ENCODE measurements at places on chromosomes 1 and 21. TPM values are rescaled to one million over a fixed set of nuclear protein-coding genes. Genes with fewer than 3 reads are reported as not detected.
A peak's percentile ranks its signal among the peaks of the same experiment; 100 is the strongest.

Gene TMIGD3
- total RNA-seq, result not detected

Gene PCP4
- not detected for total RNA-seq

Gene LY9
- not detected for total RNA-seq

Gene APOBEC4
- not detected for total RNA-seq

Gene SGIP1
- 57.0 TPM for total RNA-seq

Gene TMEM61
- not detected for total RNA-seq

Gene ACKR1
- total RNA-seq, result not detected

Gene FAM167B
- 1.2 TPM for total RNA-seq

Gene GJC2
- total RNA-seq, result 2.9 TPM

Gene IGSF21
- not detected for total RNA-seq

Gene TP53BP2
- total RNA-seq, result 26.4 TPM

GRCh38 chr1:47175227-47175934 is 14.5 kb downstream of the PDZK1IP1 start:
- peak; percentile 52 for DNase-seq

DNA sequence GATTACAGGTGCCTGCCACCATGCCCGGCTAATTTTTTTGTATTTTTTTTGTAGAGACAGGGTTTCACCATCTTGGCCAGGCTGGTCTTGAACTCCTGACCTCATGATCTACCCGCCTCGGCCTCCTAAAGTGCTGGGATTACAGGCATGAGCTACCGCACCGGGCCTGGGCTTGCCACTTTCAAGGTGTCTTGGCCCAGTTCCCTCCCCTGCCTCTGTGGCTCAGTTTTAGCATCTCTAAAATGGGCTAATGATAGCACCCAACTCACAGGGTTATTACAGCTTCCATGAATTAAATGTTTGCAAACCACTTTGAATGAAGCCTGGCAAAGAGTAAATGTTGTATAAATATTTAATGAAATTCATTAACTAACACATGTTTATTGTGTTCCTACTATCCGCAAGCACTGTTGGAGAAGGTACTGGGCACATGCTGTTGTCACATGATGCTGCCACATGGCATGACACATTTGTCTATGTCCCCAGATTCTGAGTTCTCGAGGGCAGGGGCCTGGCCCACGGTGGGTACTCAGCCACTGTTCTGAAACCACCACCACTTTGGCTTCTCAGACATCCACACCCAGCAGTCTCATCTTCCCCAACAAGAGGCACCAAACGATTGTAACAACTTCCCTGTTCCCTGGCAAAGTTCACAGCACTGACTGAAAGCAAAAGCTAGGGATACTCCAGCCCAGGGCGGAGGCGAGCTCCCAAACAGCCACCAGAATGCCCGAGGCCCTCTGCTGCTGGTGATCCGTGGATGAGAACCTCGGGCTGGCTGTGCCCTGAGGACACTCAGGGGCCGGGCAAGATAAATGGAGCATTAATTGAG is 9.7 kb downstream of the IFFO2 start:
- peak; percentile 38 for DNase-seq

DNA sequence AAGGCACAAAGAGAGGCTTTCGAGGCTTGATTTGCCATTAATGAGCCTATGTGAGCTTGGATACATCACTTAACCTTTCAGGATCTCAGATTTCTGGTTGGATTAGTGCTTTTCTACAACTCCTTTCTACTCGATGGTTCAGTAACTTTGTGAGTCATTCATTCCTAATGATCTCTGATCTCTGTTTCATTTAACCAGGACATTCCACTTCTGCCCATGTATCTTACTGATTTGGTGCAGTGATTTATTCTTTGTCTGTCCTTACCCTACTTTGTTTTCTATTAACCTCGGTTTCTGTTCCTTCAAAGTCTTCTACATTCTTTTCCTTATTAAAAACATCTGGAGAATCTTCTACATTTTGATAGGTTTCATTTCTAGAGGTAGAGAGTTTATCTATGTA is 94.6 kb upstream of the ZBTB18 start:
- DNase-seq, result peak; percentile 18

DNA sequence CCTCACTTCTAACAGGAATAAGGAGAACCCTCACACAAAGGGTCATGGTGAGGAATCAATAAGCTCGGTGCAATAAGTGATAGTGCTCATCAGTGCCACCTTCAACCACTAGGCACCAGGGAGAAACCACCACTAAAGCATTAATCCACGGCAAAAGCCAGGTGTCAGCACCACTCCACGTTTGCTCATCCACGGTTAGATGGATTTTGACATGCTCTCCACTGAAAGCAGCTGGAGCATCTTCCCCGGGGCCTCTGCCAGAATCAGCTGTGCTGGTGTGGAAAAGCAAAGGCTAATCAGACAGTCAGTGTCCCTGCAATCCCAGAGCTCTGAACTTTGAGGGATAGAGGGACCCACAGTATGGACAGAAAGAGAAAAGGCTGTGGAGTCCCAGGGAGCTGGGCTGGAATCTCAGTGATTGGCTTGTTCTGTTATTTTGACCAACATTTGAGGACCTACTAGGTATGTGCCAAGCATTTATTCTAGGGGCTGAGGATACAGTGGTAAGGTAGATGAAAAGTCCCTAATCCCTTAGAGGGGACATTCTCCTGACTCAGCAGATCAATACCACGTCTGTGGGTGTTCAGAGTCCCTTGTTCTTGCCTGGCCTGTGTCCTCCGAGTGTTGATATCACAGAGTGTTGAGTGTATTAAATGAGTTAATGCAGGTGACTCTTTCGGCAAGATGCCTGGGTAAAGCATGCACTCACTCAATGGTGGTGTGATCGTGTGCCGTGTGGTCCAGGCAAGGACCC is 41.3 kb downstream of the FHAD1 start:
- no peak for DNase-seq

GRCh38 chr1:231478811-231479210 is 49.7 kb upstream of the TSNAX start:
- DNase-seq, result no peak

DNA sequence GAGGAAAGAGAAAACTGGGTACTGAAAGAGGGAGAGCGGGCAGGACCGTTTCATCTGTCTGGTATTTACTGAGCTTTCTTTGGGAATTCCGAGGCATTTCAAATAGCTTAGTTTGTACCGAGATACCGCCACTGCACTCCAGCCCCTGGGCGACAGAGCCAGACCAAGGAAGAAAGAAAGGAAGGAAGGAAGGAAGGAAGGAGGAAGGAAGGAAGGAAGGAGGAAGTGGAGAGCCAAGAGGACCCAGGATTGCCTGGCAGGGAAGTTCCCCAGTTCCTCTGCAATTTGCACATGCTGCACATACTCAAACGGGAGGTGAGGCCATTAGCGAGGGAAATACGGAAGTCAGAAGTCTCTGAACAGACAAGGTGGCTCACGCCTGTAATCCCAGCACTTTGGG is 961 bp upstream of the FUCA1 start:
- DNase-seq, result no peak

- DNase-seq, result no peak
Measured at GRCh38 chr1:185674201-185674600, 60.0 kb upstream of the HMCN1 start.

DNA sequence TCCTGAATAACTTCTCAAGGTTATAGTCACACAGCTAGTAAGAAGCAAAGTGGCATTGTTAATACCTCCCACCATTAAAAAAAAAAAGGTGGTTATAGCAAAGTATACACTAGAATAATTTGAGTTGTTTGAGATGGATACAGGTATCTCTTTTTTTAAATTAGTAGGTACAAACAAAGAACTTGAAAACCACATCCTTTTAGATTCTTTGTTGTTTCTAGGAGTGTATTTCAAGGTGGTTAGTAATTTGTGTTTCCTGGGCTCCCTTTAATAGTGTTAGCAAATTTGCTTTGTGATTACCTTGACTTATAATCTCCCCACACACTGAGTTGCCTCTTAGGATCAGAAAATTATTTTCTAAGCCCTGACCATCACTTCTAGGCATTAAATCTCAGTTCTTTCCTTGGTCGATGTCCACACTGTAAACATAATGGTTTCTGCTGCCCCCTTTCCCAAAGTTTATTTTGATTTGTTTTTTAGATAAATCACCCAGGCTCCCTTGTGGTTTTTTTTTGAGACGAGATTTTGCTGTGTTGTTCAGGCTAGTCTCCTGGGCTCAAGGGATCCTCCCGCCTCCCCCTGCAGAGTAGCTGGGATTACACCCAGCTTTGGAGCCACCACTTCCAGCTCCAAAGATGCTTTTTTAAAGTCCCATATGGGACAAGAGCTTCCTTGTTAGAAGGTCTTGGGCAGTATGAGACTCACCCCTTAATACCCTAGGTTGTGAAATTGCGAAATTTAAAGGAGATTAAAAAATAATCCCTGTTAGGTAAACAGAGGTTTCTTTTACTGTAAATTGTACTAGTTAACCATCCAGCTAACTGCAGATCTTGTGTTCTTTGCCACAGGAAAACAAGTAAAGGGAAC is 6.2 kb downstream of the AKIRIN1 start:
- no peak for DNase-seq

GRCh38 chr1:59138402-59138801 is 158.5 kb upstream of the FGGY start:
- no peak for DNase-seq

DNA sequence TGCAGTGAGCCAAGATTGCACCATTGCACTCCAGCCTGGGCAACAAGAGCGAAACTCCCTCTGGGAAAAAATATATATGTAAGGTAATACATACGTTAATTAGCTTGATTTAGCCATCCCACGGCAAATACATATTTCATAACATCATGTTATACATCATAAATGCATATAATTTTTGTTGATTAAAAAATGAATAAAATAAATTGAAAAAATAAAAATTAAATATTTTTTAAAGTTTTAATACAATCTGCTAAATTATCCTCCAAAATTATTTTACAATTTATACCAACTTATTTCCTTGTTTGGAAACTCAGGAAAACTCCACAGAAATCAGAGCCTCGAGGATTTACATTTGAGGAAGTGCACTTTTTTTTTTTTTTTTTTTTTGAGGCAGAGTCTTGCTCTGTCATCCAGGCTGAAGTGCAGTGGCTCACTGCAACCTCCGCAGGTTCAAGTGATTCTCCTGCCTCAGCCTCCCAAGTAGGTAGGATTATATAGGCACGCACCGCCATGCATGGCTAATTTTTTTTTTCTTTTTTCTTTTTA is 12.6 kb upstream of the IPO9 start:
- no peak for DNase-seq

DNA sequence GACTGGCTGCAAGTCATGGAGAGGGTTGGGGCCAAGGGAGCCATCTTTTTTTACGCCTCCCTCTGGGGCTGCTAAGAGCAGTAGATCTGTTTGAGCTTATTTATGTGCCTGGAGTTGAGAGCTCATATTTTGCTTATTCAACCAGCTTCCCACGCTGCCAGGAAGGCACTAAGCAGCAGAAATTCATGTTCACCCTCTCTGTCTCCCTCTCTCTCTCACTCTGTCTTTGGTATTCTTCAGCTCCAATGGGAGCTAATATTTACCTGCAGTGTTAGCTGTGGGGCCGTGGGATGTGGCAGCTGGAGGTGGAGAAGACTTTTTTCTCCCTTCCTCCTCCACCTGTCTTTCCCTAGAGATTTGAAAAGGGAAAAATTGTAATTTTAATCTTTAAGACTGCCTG is 26.8 kb upstream of the CACNA1E start:
- DNase-seq, result no peak

DNA sequence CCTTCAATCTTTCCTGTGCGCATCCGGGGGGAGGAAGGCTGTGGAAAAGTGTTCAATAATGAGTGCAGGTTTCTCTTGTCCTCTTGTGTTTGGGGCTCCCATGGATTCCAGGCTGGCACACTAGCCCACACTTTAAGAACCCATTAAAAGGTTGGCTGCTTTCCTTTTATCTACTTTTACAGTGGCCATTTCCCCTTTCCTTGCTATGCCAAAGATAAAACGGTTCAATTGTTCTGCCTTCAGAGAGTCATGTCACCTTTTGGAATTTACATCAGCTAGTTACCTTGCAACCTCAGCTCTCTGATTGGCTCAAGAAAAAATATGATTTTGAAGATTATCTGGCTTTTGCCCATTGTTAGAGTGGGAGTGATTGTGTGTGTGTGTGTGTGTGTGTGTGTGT is 182.3 kb downstream of the SDCCAG8 start:
- DNase-seq, result no peak

DNA sequence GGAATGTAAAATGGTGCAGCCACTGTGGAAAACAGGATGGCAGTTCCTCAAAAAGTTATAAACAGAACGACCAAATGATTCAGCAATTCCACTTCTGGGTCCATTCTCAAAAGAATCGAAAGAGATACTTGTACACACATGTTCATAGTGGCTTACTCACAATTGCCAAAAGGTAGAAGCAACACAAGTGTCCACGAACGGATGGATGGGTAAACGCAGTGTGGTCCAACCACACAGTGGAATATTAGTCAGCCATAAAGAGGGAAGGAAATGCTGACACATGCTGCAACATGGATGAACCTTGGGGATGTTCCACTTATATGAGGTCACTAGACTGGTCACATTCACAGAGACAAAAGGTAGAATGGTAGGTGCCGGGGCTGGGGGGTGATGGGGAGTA is 5.3 kb downstream of the KRTAP10-1 start:
- DNase-seq, result no peak
